ENCODE measurements at places on chromosomes 3 and 15.

GRCh38 chr3:46889381-46890110 lies 12.0 kb downstream of the PTH1R start:
- no peak for DNase-seq

DNA sequence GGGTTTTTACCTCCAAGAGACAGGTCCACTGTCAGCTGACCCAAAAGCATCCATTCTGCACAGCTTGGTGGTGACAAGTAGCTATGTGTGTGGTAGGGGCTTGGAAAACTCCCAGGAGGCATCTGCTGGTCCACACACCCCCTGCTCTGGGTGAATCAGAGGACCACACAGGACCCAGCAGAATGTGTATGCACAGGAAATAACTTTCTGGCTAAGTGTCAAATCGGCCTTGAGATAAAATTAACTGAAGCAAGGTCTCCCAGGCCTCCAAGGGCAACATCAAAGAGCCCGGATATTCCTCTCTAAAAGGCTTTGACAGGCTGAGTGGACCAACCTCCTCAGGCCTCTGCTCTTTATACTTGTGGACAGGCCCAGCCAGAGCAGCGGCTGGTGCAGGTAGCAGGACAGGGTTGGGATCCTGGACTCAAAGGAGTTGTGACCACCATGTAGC lies 66.5 kb downstream of the CTNNB1 start:
- DNase-seq: no peak

DNA sequence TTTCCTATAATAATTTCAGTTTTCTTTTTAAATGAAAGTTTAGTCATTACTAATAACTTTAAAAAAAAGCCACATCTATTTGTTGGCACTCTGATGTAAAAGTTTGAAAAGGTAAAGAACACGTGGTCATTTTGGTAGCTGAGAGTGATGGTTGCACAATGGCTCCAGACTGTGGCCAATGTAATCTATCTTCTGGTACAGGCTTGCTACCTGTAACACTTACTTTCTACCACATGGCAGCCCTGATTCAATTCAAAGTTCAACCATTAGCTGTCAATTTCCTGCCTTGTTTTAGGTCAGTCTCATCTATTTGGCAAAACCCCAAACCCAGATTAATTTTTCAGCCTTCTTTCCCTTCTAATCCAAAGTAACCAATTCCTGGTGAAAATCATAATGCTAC lies 126.1 kb downstream of the TUSC7 start:
- DNase-seq: no peak

DNA sequence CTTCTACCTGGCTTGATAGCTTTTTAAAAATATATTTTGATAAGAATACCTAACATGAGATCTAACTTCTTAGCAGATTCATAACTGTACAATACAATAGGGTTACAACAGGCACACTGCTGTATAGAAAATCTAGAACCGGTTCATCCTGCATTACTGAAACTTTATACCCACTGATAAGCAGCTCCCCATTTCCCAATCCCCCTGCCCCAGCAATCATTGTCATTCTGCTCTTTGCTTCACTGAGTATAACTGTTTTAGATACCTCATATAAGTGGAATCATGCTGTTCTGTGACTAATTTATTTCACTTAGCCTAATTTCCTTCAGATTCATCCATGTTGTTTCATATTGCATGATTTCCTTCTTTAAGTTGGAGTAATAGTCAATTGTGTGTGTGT lies 906.0 kb downstream of the GBE1 start:
- no peak for DNase-seq

- no peak for DNase-seq
Measured at GRCh38 chr3:78820542-78820941, 947.3 kb downstream of the ROBO1 start.

GRCh38 chr3:115788921-115789470 lies 165.7 kb downstream of the GAP43 start:
- DNase-seq: peak; percentile 10

GRCh38 chr3:12342151-12342550 lies 53.3 kb downstream of the PPARG start:
- no peak for DNase-seq

GRCh38 chr15:70088887-70089691 lies 8.6 kb downstream of the TLE3 start:
- DNase-seq: no peak

DNA sequence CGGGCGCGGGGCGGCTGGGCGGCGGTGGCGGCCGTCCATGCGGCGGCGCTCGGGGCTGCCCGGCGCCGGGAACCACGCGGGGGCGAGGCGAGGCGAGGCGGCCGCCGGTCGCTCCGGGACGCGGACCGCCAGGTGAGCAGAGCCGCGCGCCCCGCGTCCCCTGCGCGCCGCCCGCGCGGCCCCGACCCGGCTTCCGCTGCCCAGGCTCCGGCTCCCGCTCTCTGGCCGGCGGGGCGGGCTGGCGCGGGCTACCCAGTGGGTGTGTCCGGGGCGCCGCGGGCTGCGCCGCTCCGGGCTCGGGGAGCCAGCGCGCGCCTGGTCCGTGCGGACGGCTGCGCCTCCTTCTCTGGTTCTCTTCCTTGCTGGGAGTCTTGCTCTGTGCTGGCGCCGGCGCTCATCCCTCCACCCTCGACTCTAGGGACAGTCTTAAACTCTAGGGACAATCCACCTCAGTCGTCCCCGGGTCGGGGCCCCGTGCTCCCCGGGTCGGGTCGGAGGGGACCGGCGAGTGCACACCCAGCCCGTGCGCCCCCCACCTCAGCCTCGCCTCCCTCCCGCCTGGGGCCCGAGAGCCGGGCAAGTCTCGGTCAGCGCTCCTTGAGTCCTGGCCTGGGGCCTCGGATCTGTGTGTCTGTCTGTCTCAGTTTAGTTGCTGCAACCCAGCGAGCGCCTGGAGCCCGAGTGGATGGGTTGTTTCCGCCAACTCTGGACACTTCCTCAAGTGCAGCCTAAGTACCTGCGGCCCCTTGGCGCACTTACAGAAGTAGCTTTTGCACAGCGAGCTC lies 488 bp downstream of the THSD4 start:
- peak; percentile 11 for DNase-seq

DNA sequence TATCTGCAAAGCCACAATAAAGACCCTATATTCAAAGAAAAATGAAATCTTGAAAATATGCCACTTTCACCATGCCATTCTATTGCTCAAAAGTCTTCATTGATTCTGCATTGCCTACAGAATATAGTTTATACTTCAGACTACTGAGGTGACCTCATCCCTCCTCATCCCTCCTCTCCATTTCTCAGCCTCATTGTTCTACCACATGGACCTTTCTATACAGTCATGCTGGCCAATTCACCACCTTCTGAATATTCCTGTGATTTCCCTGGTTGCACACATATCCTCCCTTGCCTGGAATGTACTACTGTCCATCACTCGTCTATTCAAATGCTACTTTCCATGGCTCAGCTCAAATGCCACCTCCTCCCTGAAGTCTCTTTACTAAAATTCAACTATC lies 3.5 kb upstream of the COL8A1 start:
- DNase-seq: no peak

DNA sequence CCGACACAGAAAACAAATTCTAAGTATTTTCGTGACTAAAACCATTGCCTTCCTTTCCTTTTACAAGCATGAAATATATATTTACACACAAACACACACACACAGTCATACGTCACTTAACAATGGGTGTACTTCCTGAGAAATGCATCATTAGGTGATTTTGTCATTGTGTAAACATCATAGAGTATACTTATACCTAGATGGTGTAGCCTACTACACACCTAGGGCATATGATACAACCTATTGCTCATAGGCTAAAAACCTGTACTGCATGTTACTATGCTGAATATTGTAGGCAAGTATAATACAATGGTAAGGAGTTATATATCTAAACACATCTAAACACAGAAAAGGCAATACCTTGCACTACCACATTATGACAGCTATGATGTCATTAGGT lies 28.6 kb downstream of the COL6A5 start:
- DNase-seq: no peak

DNA sequence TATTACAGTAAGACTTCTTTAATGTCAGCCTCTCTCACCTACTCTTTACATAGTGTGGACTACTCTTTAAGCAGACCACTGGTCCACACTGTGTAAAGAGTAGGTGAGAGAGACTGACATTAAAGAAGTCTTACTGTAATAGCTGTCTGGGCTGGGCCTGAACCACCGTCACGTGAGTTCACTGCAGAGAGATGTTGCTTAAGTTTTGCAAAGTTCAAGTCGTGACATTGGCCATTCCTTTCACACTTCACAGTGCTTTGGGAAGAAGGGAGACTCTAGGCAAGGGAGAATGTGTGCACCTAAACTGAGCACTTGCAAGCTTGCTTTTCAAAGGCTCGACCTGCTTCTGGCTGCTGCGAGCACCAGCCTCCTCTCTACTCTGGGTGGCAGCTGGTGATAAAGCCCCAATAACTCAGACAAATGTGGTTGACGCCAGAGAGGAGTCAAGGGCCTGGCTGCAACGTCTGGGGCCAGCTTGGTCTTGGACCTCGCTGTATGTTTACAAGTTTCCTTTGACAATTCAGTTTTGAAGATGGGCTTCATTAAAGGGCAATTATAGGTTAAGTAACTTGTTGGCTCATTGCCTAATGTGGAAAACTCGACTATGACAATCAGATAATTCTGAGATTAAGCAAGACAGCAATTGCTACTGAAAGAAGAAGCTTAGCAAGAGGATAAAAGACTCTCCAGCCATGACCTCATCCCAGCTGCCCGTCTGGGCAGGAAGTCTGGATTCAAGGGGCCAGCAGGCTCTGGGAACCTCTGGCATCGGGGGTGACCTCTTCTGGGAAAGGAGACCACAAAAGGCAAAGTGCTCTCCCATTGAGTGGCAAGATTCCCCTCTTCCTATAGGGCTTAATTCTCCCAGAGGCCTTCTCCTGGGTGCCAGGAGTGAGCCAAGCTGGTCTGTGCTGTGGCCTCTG lies 242.1 kb upstream of the TLE3 start:
- DNase-seq: no peak

- no peak for DNase-seq
Measured at GRCh38 chr3:61796911-61797310, 235.5 kb downstream of the PTPRG start.

DNA sequence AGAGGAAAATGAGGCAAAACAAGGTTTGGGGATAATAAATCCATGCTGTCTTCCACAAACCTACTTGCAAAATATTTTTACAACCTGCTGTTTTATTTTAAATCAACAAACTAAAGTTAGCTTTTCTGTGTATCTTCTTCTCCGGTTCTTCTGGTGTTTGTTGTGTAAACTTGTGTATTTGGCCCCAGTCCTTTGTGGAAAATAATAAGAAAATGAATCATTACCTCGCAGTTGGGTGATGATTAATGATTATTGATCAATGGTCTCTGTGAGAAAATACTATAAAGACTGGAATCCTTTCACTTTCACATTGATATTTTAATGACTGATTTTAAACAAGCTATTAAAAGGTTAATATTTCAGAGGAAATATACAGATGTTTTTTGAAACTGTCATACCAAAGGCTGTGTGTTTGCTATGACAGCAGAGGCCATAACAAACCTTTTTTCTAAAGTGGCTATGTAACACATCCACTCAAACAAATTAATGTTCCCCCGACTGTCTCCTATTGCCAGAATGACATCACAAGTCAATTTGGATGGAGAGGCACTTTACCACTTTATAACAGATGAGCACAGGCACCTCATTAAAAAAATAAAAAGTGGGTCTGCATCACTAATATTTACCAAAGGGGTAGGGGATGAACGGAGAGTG lies 152.5 kb downstream of the MEX3B start:
- no peak for DNase-seq

DNA sequence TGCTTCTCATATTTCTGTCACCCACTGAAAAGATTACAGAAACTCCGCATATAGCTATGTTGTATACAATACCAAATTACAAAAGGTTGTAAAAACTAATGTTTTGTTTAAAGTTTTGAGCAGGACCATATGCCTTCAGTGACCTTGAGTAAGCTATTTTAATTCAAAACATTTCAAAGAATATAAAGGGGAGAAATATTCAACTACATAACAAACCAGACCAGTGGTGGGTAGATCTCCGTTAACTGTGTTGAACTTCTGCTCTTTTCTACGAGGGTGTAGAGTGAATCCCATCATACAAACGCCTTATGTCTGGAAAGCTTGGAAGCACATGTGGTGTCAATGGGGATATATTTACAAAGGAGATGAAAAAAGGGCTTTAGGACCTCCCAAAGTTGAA lies 68.4 kb upstream of the NR2F2 start:
- DNase-seq: no peak

All from activated CD4-positive, alpha-beta T cell treated with anti-CD3 and anti-CD28 coated beads, Interleukin-10, Interleukin-2, amounts not matched to agents 100 ng/mL and 50 ng/mL, durations not matched to agents 16 hours and 8 hours (primary cell).